ENCODE measurements at places on chromosomes 6 and 20. TPM values are rescaled to one million over a fixed set of nuclear protein-coding genes. Genes with fewer than 3 reads are reported as not detected.

IYD gene
- not detected for total RNA-seq

GGTLC1 gene
- not detected for total RNA-seq

SNX21 gene
- 35.7 TPM for total RNA-seq

TREM2 gene
- not detected for total RNA-seq

POU5F1 gene
- total RNA-seq, result 0.68 TPM

LHFPL5 gene
- total RNA-seq, result not detected

GHRH gene
- total RNA-seq, result not detected

SPAG4 gene
- total RNA-seq, result 19.1 TPM

ADAM33 gene
- total RNA-seq, result 0.17 TPM

CASS4 gene
- 0.05 TPM for total RNA-seq

ASF1A gene
- total RNA-seq, result 28.5 TPM

HTR1E gene
- total RNA-seq, result not detected

COX4I2 gene
- total RNA-seq, result not detected

TREM1 gene
- total RNA-seq, result not detected

MPIG6B gene
- total RNA-seq, result not detected

SLC25A27 gene
- 1.9 TPM for total RNA-seq

MTFR2 gene
- total RNA-seq, result 3.4 TPM

ERVFRD-1 gene
- total RNA-seq, result 0.05 TPM

AGER gene
- total RNA-seq, result 0.85 TPM

ELOVL2 gene
- under 0.01 TPM for total RNA-seq

BFSP1 gene
- total RNA-seq, result 1.9 TPM

NFATC2 gene
- total RNA-seq, result 4.8 TPM

ANKEF1 gene
- 1.5 TPM for total RNA-seq

GPSM3 gene
- 3.1 TPM for total RNA-seq

TMEM200A gene
- 0.34 TPM for total RNA-seq

KIAA1755 gene
- total RNA-seq, result 0.05 TPM

CRISP2 gene
- not detected for total RNA-seq

MCCD1 gene
- not detected for total RNA-seq

LY6G6D gene
- total RNA-seq, result not detected

LRRN4 gene
- total RNA-seq, result 0.51 TPM

CCM2L gene
- 31.1 TPM for total RNA-seq

SLC12A5 gene
- 0.47 TPM for total RNA-seq

SRSF3 gene
- 224 TPM for total RNA-seq
